ENCODE measurements at places on chromosomes 4 and X.

GRCh38 chr4:88439161-88439760 is 17.7 kb upstream of the HERC5 start:
- DNase-seq = no peak

GRCh38 chr4:77079281-77079680 is 3.5 kb upstream of the CCNI start:
- DNase-seq = no peak

GRCh38 chr4:135185256-135185655 is 983.7 kb upstream of the PABPC4L start:
- DNase-seq = no peak

DNA sequence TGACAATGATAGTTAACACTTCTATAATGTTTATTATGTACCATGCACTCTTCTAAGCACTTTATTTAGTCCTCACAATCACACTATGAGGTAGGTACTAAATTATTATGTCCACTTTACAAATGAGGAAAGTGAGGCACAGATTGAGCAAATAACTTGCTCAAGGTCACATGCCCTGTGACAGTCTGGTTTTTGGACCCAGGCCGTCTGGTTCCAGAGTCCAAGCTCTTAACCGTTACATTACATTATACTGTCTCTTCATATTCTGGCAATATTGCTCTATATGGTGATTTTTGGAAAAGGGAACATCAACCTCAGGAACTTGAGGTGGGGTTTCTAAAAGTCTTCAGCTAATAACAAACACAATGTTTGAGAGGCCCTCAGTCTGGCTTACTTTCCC is 12.8 kb downstream of the SYTL4 start:
- no peak for DNase-seq

- no peak for DNase-seq
Measured at GRCh38 chrX:27660878-27661277, 70.7 kb downstream of the DCAF8L2 start.

GRCh38 chr4:29066861-29067260 is 1653.3 kb upstream of the PCDH7 start:
- DNase-seq = peak; percentile 53

- DNase-seq = no peak
Measured at GRCh38 chr4:183876268-183876934, 28.7 kb upstream of the STOX2 start.

- DNase-seq = no peak
Measured at GRCh38 chr4:14669371-14669770, 332.9 kb upstream of the CPEB2 start.

DNA sequence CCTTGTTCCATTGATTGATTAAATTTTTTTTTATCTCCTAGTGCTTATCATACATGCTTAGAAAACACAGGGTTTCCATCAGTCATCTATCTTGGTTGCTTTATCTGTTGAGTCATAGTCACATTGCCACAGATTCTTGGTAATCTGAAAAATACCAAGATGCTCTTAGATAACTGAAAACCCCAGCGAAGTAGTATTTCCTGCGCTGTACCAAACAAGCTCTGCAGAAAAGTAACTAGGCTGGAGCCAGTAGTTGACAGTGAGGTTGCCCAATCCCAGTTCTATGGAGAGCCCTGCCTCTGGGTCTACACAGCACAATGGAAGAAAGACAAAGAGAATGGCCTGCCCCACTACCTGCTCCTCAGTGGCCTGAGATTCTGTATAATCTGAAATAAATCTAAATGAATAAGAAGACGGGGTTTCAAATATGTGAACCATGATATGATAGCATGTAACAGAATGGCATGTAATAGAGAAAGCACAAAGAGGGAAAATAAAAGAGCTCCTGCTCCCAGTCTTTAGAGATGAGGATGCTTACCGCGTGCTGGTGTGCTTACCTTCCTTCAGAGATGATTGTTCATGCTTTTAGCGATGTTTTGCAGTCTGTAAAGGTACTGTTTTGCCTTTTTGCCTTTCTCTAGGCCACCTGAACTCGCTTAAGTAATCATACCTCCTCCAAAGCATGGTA is 55.3 kb upstream of the RAPGEF2 start:
- DNase-seq = no peak

GRCh38 chrX:40474205-40474626 is 106.6 kb upstream of the ATP6AP2 start:
- no peak for DNase-seq

- DNase-seq = peak; percentile 39
Measured at GRCh38 chr4:110211007-110211769, 12.8 kb upstream of the ELOVL6 start.

GRCh38 chrX:81259714-81260395 is 58.0 kb downstream of the SH3BGRL start:
- DNase-seq = peak; percentile 25

DNA sequence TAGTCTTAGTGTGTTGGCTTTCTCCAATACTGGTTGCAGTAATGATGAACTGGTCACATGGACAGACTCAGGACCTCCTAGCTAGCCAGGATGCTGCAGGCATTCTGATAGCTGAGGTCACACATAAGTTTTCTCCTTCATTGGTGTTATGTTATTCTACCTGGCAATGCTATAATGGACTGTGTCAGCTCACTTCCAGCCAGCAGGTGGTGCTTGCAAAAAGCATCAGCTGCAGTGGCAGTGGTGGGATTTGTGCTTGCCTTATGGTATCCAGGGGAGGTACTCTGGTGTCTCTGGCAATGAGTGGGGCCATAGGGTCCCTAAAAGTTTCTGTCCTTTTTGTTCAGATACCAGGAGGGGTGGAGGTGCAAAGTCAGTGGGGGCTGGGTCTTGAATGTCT is 33.6 kb downstream of the ZNF330 start:
- DNase-seq = no peak

GRCh38 chr4:173181848-173182247 is 13.2 kb downstream of the GALNT7 start:
- peak; percentile 69 for DNase-seq

DNA sequence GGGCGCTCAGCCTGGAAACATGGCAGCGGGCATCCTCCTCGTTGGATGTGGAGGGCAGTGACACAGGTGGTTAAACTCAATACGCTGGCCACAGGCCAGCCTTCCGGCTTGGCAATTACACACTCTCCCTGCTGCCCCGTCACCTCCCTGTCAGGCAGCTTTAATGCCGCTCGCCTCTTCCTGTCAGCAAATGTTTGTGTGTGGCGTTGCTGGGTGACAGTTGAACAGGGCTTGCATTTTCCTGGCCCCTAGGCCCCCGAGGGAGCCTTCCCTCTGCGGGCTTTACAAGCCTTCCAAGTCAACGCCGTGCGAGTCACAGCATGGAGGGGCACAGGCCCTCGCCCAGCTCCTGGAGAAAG is 620.0 kb downstream of the BCOR start:
- no peak for DNase-seq

- DNase-seq = no peak
Measured at GRCh38 chrX:85326234-85327059, 53.0 kb downstream of the POF1B start.

DNA sequence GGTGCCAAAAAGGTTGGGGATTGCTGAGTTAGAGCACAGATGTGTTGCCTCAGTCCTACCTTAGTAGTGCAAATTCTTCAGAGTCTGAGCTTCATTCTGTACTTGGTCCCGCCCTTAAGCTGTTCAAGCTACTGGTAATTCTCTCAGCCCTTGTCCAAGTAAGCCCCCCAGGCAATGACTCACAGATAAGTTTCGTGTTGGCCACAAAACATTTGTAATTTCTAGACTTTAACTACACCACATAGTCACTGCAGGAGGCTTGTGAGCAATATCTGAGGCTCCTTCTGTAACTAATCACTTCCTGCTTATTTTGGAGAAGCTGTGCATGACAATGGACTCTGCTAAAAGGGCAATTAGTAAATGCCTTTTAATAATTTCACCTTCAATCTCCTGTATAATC is 1420.5 kb downstream of the PCDH7 start:
- DNase-seq = no peak

GRCh38 chr4:140153718-140154571 is at the start of gene MAML3:
TSS of gene MAML3 (minus strand) at chr4:140154184. CDS start at chr4:140153327, 857 bp downstream.
- peak; percentile 97 for DNase-seq

- no peak for DNase-seq
Measured at GRCh38 chrX:73126240-73126639, 46.9 kb upstream of the PABPC1L2A start.

- no peak for DNase-seq
Measured at GRCh38 chr4:38832206-38832605, 24.4 kb downstream of the TLR6 start.

- DNase-seq = peak; percentile 1
Measured at GRCh38 chr4:23945451-23946017, 55.7 kb upstream of the PPARGC1A start.

- no peak for DNase-seq
Measured at GRCh38 chr4:108943976-108944591, 181.2 kb upstream of the ETNPPL start.

DNA sequence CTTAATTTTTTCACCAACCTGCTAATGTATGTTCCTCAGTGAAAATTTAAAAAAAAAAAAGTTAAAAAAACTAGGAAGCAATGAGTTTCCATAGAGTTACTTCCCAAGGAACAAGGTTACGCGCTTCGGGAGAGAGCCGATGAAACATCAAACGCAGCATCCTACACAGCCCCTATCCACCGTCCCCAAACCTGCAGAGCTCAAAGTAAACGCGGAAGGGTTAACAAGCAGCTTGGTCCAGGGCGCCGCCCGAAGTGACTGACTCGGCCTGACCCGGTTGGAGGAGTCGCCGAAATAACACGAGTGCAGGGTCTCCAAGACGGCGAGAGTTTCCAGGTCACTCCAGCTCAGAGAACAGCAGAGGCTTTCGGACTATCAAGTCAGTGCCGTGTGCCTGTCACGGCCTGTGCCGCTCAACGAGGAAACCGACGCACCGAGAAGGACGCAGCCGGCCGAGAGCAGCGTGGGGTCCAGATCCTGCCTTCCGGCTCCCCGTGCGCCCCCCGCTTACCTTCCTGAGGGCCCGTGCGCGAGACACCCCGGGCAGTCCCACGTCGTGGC is 512 bp downstream of the NOP14 start:
- DNase-seq = peak; percentile 38

- DNase-seq = no peak
Measured at GRCh38 chr4:26542991-26543390, 40.9 kb upstream of the TBC1D19 start.

- peak; percentile 76 for DNase-seq
Measured at GRCh38 chr4:143335979-143336780, 496 bp upstream of the GAB1 start.

GRCh38 chr4:151627491-151627890 is 133.3 kb downstream of the GATB start:
- DNase-seq = peak; percentile 33

- peak; percentile 70 for DNase-seq
Measured at GRCh38 chr4:76905521-76905920, 7.6 kb upstream of the SOWAHB start.

GRCh38 chr4:53688186-53688790 is 97.0 kb upstream of the LNX1 start:
- DNase-seq = peak; percentile 99

GRCh38 chrX:115467961-115468360 is 93.0 kb upstream of the PLS3 start:
- no peak for DNase-seq

GRCh38 chr4:94451051-94451694 is 569 bp upstream of the PDLIM5 start:
- DNase-seq = no peak

DNA sequence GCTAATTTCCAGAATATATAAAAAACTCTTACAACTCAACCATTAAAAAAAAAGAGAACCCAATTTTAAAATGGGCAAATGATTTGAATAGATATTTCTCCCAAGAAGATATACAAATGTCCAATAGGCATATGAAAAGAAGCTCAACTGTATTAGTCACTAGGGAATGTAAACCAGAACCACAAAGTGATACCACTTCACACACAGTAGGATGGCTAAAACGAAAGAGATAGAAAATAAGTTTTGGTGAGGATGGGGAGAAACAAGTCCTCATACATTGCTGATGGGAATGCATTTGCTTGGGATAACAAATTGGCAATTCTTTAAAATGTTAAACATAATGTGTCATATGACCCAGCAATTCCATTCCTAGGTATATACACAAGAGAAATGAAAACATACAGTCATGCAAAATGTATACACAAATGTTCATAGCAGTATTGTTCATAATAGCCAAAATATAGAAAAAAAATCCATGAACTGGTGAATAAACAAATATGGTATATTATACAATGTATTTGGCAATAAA is 5.7 kb downstream of the TCEAL3 start:
- DNase-seq = no peak

GRCh38 chrX:45769761-45770582 is 569.3 kb upstream of the DIPK2B start:
- peak; percentile 94 for DNase-seq

GRCh38 chrX:73401591-73402266 is 45.1 kb upstream of the CDX4 start:
- no peak for DNase-seq

All from HFFc6 (cell line).